ENCODE measurements at places on chromosomes 1 and 21.

- no peak for DNase-seq
These were observed 9.9 kb downstream of the DMAP1 start for GRCh38 chr1:44223187-44223610.

GRCh38 chr21:23921670-23922418, 1685.4 kb downstream of the MRPL39 start:
- no peak for DNase-seq

GRCh38 chr1:68321084-68321685, 88.9 kb upstream of the WLS start:
- DNase-seq = peak; percentile 72

DNA sequence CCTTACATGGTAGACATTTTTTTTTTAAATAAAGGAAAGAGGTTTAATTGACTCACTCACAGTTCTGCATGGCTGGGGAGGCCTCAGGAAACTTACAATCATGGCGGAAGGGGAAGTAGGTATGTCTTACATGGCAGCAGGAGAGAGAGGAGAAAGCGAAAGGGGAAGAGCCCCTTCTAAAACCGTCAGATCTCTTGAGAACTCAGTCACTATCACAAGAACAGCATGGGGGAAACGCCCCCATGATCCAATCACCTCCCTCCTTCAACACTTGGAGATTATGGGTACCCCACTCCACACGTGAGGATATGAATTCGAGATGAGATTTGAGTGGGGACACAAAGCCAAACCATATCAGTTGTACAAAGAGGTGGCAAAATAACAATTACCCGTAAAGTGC, 301.7 kb downstream of the GRIK1 start:
- DNase-seq = no peak

- peak; percentile 72 for DNase-seq
These were observed 456.1 kb upstream of the ADAMTS5 start for GRCh38 chr21:27423038-27423437.

DNA sequence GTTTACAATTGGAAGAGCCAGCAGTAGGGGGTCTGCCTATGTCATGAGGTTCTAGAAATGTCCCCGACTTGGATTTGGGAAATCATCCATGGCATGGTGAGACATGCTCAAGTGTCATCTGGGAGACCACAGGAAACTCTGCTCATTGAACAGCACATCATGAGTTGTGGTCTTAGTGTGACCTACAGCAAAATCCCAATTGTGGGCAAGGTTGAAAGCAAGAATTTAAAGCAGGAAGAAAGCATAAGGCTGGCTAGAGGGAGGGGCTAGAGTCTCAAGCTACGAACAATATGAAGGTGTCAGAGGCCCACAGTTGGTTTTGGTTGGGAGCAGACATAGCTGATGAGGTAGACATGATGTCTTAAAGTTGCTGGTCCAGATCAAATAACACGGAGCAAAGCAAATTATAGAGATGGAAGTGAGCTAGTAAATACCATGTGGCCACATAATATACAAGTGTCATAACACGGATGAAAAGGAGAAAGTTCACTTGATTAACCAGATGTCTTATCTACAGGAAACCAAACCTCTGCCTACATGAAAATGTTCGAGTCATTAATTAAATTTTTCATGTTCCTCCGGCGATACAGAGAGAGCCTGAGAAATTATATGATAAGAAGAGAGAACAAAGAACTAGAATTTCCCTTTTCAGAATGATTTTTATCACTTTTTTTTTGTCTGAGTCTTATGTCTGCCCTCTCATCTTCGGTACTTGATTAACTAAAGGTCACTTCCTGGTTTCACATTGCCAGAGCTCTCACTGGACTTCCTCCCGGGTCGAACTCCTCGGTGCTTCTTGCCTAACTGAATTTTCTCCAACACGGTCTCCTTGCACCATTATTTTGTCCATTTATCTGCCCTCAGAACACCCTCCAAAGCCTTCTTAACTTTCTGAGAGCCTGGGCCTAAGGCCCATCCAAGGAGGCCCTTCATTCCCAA, 67.5 kb upstream of the DUSP10 start:
- no peak for DNase-seq

DNA sequence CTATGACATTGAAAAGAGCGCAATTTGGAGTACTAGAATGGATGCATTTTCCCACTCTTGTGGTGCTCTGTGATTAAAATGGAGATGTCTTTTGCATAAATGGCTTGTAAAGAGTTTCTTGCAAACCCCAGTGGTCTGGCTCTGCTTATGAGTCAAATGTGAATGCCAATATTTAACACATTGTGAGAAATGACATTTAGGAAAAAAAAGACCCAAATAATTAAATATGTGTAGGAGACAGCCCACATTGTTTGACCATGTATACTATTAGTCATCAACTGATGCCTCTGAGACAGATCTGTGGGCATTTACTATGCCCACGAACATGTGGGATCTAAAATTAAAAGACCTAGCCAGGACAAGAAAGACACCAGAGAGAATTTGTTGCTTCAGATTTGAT, 22.2 kb upstream of the RUNX1 start:
- no peak for DNase-seq
